ENCODE measurements at places on chromosomes 5 and 9.

DNA sequence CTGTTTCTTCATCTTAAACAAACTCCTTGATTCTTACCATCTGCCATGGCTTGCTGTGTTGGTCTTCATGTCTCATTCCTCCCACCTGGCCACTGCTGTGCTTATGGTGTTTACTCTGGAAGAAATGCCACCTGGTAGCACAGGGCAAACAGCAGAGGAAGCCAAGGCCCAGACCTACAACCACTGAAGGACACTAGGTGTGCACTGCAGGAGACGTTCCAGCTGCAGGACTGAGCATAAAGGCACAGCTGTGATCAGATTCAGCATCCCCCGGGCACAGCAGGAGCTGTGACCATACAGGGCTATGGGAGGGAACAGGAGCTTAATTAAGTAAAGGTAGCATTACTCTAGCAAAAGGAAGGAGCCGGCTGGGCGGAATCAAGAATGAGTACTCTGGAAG, 12.6 kb upstream of the GNAQ start:
- DNase-seq, result no peak

GRCh38 chr9:110307191-110307590, 30.5 kb downstream of the TXNDC8 start:
- DNase-seq, result no peak

DNA sequence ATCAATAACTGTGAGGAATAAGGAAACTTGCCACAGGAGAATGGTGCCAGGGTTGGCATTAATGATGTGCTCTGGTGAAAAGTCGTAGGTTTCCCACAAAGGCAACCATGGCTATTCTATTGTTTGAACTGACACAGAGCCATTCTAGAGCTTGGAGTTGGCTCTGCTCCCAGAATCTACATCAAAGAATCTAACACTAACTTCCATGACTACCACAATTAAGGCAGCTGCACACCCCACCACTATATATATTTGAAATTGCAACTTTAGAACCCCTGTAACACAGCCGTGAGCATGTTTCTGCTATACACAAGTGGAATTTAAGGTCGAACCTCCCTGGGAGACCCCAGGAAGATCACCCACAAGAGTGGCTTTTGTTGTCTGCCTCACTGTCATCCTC, 89.7 kb upstream of the CCDC152 start:
- no peak for DNase-seq

- peak; percentile 99 for DNase-seq
These were observed 146.2 kb downstream of the GOLPH3 start for GRCh38 chr5:32027717-32028458.

DNA sequence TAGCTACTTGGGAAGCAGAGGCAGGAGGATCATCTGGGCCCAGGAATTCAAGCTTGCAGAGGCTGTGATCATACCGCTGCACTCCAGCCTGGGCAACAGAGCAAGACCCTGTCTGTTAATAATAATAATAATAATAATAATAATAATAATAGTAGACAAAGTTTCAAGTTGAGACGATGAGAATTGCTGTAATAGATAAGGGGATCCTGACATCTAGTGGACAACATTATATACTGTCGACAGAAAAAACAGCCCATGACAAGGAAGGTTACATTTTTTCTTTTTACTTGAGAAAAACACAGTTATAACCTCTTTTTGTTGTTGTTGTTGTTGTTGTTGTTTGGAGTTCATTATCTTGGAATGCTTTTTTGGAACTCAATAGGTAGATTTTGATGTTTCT, 35.3 kb downstream of the NDFIP1 start:
- DNase-seq, result peak; percentile 54

DNA sequence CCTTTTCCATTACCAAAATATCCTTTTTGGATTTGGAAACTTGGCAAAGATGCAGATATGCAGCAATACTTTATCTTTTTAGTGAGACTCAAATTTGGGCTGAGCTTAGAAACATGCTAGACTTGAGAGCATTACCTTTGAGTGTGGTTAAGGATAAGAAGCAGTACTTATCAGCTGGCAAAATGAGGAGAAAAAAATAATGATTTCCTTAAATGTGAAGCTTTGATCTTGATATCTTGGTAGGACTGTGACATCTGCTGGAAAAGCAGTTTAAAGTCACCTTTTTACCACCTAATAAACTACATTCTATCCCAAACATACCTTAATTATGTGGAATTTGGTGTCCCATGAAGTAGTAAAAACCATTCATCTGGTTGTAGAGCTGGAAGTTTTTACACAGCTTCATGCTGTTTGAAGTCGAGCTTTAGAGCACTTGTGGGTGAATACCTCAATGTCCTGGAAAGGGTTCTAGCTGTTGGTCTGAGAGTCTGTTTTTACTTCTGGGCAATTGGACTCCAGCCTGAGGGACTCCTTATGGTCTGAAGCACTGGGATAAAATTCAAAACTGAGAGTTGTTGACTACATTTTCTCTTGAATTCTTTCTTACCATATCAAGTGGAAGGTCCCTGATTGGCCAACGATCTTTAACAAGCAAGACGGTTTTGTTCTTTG, 53.4 kb downstream of the LRRC70 start:
- DNase-seq, result no peak

- DNase-seq, result no peak
These were observed 43.7 kb upstream of the ELOVL7 start for GRCh38 chr5:60887746-60888145.

DNA sequence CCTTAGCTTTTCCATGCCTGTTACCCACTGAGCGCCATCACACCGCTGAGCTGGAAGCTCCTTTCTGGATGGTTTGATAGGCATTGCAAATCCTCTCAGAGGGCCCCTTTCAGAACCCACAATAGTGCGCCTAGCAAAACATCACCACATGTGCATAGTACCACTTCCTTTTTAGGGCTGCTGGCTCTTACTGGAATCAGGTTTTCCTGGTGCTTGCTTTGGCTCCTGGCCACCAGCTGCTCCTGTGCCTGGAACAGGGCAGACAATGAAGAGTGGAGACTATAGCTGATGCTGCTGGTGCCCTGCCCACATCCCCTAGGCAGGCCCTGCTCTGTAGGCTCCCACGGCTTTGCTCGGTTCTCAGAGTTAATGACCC, 163.6 kb upstream of the SEMA6A start:
- no peak for DNase-seq

DNA sequence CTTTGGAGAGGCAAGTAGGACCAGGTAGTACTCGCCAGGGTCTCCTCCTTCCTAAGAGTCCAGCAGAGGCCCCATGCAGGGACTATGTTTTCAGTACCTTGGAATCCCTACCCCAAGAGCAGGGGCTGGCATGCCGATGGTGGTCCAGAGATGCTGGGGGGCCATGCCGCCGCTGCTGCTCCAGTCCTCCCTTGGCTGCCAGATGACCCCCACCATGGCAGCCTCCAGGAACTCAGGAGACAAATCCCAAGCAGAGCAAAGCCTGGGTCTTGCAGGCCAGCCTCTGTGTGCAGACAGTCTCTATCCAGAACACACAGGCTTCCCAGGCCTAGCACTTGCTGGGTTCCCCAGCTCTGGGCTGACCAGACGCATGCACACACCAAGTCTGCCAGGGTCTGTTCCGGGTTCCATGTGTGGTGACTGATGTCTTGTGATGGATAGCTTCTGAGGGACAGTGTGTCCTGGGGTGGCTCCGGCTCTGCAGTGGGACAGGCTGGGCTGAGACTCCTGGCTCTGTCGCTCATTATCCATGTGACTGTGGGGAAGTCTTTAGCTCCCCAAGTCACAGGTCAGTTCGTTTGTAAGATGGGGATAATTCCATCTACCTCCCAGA, 127.3 kb downstream of the CRB2 start:
- DNase-seq, result no peak

GRCh38 chr9:3385871-3386270, 139.9 kb downstream of the RFX3 start:
- DNase-seq, result peak; percentile 3

GRCh38 chr9:27369591-27369990, 72.6 kb upstream of the EQTN start:
- DNase-seq, result no peak

GRCh38 chr5:170252720-170253350, 20.1 kb downstream of the C5orf58 start:
- DNase-seq, result no peak

DNA sequence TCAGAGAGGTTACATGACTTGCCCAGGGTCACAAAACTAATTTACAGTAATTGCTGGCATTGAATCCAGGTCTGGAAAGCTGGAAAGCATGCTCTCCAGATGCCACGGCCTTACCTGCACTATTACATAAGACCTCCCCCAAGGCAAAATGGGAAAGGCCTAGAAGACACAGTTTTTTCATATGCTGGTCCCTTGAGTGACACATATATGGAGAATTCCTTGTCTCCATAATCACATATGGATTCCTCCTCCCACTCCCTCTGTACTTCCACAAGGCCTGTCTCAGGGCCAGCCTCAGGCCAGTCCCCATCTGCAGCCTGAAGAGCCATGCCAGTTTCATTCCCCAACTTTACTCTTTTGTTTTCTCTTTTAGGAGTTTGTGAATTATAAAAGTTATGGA, 28.6 kb upstream of the MEIKIN start:
- no peak for DNase-seq

DNA sequence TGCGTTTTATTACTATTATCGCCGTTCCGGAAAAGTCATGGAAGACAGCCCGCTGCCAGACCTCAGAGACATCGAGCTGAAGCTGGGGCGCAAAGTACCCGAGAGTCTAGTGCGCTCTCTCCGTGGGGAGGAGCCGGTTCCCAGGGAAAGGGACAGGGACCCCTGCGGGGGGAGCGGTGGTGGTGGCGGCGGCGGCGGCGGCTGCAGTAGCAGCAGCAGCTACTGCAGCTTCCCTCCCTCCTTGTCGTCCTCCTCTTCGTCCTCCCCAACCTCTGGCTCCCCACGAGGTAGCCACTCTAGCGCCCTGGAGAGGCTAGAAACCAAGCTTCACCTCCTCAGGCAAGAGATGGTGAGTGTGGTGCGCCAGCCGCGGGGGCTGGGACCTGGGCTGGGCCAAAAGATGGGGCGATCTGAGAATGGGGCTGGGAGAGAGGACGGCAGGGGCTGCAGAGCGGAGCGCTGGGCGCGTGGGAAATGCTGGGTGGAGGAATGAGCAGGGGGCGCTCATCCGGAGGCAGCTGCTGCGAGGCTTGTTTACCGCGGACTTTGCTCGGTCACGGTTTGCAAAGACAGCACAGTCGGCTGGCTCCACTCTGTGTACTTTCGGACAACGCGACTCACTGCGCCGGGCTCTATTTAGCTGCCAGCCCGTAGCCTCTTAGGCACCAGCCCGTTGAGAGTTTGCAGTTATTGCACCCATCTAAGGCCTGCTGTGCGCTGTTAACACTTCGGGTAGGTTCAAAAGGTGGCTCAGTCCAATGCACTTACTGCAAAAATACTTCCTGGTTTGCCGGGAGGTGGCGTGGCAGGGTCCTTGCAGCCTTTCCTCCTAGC, 1.1 kb downstream of the LURAP1L start:
- peak; percentile 95 for DNase-seq

DNA sequence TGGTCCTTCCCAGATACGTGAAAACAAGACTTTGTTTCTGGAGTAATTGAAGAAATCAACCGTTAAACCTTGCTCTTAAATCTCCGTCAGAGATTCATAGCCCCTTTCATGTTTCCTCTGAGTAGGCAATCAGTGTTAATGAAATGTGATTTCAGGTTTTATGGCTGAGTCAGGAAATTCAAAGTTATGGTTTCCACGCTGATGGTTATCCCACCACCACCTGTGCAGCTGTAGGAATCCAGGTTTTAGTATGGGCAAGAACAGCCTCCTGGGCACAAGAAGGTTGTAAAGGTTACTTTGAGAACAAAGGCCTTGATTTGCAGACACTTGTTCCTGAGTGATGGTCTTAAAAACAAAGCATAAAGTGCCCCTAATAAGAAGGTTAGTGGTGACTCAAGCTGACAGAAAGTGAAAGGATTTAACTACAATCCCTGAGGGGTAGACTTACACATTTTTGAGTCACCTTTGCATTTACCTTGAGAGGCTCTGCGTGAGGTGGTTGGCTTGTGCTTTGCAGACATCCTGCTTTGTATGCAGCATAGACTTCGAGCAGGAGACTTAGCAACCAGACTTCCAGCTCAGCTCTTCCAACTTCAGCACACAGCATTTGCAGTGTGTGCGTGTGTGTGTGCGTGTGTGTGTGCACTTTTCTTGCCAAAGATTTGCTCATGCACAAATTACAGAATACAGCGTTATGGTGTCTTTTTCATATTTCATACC, 159.6 kb downstream of the TLE4 start:
- no peak for DNase-seq

DNA sequence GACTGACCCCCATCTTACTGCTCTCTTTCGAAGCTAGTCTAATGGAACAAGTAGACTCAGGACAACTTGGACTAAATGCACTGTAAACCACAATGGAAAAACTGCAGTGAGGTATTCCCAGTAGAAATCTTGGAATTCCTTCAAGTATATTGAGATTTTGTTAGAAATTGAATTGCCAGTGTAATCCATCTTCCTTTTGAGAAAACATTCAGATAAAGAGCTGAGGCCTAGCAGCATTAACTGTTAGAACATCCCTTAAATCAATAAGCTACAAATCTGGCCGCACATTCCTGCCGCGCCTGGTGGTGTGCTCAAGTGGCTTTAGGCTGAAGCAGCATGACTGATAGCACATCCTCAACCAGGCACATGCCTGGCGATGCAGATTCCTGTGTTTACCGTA, 29.3 kb downstream of the PPIC start:
- DNase-seq, result peak; percentile 36

- DNase-seq, result peak; percentile 78
These were observed 154.8 kb downstream of the ADAMTS6 start for GRCh38 chr5:65326922-65327321.

- DNase-seq, result no peak
These were observed 17.1 kb upstream of the POU4F3 start for GRCh38 chr5:146321571-146321970.

DNA sequence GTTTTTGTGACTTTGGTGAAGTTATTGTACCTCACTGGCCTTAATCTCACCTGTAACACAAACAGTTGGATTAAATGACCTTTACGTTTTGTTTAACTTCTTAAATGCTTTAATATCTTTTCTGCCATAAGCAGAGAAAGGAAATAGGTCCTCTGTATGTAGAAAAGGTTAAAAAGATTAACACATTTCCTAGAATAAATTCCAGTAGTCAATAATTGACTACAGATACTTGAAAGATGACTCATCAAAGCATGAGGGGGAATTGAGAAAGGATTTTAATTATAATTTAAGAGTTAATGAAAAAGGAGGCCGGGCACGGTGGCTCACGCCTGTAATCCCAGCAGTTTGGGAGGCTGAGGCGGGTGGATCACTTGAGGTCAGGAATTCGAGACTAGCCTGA, 35.8 kb upstream of the CMYA5 start:
- DNase-seq, result no peak

DNA sequence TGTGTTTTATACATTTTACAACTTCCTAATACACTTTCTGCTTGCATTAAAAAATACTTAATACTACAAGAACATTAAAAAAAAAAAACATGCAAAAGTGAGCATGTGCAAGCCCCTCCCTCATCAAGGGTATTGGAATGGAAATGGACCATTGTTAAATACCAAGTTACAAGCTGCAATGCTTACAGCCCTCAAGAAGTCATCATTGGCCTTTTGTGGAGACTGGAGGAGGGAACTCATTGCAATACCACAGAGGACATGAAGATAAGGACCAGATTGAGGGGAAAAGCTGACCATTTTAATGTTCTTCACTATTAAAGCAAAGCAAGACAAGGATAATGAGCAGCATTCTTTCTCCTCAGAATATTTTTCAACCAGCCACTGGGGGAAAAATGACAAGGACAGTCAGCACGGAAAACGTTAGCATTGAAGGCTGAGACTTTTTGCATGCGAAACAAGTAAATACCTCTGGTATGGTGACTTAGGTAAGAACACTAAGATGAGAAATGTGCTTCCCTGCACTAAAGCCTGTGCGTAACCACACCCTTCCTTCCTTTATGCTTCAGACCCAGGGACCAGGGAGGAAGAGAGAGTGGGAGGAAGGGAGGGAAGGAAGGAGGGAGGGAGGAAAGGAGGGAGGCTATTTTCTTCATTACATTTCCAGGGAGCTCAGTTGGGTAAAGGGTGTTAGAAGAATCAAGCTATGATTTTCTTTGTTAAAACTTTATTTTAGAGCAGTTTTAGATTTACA, 141.1 kb upstream of the RAPGEF1 start:
- DNase-seq, result no peak
